Activated CD4-positive, alpha-beta T cell treated with anti-CD3 and anti-CD28 coated beads, Interleukin-2, amount 50 U/mL, for 24 hours (primary cell): ENCODE measurements at places on chromosomes 5 and 9.
A peak's percentile ranks its signal among the peaks of the same experiment; 100 is the strongest.

GRCh38 chr9:131478421-131478868 is 24.3 kb upstream of the POMT1 start:
- DNase-seq, result peak; percentile 39

DNA sequence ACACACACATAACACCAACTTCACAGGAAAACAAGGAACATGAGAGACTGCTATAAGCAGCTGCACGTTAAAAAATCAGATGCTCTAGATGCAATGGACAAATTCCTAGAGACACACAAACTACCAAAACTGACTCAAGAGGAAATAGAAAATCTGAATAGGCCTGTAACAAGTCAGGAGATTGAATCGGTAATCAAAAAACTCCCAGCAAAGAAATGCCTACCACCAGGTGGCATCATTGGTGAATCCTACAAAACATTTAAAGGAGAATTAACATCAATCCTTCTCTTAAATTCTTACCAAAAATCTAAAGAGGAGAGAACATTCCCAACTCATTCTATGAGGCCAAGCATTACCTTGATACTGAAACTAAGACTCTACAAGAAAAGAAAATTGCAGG is 54.9 kb downstream of the NDST1 start:
- no peak for DNase-seq

DNA sequence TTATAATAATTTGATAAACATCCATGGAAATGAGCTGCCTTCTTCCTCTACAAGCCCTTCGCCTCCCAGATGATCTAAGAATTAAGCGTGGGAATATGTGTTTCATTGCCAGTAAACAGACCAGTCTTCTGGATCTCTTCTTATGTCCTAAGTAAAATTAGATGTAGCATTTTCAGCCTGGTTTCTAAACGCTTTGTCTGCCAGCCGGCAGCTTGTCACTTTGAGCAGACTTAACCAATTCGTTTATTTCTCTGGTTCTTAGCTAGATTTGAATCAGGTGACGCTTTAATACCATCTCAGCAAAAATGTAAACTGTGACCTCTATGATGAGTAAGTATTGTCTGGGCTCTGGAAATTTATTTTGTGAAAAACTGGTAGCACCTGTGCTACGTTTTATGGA is 380.6 kb upstream of the NUDT12 start:
- DNase-seq, result no peak

DNA sequence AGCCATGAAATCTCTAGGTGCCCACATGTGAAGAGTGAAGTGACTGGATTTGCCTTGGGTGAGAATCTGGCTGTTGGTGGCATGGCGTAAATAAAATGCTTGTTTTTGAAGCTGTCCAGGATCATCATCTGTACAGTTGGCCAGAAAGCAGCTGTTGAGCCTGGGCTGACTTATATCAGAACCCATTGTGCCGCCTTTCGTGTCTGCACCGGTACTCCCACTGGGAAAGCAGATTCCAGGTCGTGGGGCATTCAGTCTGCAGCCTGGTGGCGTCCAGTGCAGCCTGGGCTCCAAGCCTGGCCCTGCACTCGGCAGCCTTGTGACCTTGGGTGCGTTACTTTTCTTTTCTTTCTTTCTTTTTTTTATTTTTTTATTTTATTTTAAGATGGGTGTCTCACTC is 27.8 kb downstream of the PRRC2B start:
- DNase-seq, result no peak

DNA sequence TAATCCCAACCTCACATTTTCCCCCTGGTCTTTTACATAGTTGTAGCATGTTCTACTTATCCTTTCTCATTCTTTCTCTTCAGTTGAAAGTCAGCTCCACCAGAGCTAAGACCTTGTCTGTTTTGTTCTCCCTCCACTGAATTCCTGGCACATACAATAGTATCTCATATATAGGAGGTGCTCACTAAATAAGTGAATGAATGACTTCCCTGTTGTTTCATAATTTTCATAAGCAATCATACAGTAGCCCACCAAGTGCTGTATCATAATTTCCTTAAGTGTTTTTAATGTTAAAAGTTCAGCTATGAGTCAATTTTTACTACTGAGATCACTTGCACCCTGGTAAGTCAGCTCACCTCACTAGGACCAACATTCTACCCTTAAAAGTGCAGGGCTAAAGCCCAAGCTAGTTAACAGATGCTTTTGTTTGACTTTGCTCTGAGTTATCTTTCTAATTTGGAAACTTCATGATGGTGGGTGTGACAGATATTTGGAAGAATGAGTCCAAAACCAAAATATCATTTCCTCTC is 27.6 kb downstream of the TMEM245 start:
- DNase-seq, result no peak

DNA sequence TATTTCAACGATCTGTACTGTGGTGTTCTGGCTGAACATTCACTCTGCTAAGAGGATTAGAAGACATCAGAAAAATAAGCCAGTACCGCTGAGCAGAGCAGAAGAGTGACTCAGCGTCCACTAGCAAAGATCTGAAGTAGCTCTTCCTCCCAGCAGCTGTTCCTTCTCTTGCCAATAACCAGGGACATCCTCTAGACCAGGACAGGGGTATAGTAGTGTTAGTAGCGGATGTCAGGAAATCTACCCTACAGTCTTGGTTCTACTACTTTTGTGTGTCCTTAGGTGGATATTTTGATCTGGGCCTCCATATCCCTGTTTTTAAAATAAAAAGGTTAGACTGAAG is 103.6 kb downstream of the TSSK1B start:
- DNase-seq, result no peak

GRCh38 chr9:123365287-123365880 is 9.4 kb downstream of the CRB2 start:
- no peak for DNase-seq

- no peak for DNase-seq
These were observed 115.9 kb downstream of the ACTBL2 start for GRCh38 chr5:57366744-57367143.

GRCh38 chr5:158644301-158644700 is 455.4 kb downstream of the EBF1 start:
- DNase-seq, result no peak

- DNase-seq, result no peak
These were observed 28.8 kb downstream of the CPLX2 start for GRCh38 chr5:175900157-175900556.

- no peak for DNase-seq
These were observed 536.5 kb upstream of the BRINP1 start for GRCh38 chr9:119905724-119906123.

DNA sequence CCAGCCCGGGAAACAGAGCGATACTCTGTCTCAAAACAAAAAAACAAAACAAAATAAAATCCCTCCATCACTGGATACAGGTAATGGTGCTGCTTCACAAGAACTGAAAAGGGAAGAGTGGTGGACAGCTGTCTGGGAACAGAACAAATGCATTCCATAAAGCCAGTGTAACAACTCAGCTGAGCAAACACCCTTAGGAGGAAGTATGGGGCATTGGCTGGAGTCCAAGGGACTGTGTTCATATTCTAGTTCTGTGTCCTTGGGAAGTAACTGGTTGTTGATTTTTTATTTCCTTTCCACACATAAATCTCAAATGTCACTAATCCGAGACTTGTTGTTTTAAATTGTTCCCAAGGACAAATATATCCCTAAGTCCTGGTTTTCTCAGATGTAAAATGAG is 38.3 kb downstream of the HTR1A start:
- no peak for DNase-seq

DNA sequence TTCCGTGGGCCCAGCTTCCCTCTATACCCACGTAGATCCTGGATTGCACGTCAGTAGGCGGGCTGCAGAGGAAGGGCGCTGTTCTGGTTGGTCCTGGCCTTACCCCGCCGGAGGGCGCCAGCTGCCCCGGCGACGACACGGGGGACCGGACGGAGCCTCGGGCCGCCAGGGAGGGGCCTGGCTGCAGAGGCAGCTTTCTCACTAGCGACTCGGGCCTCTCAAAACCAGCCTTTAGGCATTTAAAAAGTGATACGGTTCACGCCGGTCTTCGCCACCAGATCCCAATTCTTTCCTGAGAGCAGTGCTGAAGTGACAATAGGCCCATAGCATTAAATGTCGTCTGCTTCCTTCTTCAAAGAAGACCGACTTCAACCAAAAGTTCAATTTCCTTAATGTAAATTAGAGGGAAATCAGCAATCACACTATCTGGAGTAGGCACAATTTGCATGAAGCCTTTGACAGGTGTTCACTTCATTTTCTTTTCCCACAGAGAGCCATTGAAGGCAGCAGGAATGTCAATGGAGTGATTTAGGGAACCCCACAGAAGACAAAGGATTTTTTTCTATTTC is 17.6 kb upstream of the UBE2D2 start:
- peak; percentile 11 for DNase-seq

GRCh38 chr9:126283799-126284465 is 42.7 kb upstream of the MVB12B start:
- no peak for DNase-seq

DNA sequence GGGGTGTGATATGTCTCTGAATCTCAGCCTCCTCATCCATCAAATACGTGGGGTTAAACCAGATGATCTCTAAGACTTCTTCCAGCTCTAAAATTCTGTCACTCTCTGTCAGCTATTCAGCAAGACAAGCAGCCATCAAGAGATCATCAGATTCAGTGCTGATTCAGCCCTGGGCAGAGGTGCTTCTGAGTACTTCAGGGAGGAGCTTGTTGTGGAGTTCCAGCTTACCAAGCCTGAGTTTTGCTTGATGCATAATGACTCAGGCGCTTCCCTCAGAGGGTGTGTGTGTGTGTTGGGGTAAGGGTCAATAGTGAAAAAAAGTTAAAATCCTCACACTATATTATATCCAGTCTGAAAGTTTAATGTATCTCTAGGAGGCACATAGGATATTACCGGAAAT is 29.6 kb upstream of the TAF1L start:
- DNase-seq, result no peak

DNA sequence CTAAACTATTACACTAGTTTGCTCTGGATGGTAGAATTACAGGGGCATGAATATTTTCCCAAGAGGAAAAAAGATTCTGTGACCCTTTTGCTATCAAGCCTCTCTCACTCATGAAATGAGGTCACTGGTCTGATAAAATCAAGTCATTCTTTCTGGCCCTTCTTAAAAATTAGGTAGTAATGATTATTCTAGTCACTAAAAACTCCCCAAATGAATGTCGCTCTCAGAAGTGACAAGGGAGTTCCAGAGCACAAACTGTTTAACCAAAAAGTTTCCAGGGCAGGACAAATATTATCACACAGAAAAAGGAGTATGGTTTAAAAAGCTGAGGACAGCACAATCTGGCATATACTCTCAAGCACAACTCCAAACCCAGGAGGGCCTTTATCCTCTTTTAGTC is 12.5 kb downstream of the ERMP1 start:
- DNase-seq, result no peak

DNA sequence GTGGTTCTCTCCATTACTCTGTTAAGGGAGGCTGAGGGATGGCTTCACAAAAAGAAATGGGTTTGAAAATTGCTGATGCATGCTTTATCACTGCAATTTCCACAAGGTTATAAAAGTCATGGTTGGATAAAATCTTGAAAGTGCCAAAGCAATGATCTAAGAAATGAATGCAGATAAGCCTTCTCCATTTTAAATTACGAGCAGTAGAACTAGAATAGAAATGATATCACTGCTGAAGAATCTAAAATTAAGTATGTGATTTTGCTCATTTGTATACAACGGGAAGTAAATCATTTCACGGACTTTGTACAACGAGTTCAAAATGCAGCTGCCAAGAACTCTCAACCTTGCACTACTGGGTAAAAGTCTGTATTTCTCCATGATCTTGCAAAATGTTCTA is 299.0 kb downstream of the PRELID2 start:
- DNase-seq, result no peak

- DNase-seq, result no peak
These were observed at the start of gene ADGRD2 for GRCh38 chr9:124450241-124450924. TSS of gene ADGRD2 (plus strand) at chr9:124450451. CDS start at chr9:124451667, 1,216 bp downstream.

DNA sequence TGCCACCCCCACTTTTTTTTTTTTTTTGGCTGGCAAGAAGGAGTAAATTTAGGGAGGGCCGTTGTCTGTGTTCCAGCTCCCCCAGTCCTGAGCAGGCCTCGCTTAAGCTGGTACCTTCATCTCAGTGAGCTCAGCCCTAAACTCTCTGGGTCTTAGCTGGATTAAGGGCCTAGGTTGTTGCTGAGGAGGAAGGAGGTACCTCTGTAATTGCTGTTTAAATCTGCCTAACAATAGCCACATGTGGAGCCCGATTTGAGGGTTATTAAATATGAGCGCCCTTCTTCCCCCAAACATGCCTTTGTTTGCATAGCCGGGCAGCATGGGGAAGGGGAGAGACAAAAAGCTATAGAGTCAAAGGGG is 179.0 kb upstream of the PITX1 start:
- no peak for DNase-seq

DNA sequence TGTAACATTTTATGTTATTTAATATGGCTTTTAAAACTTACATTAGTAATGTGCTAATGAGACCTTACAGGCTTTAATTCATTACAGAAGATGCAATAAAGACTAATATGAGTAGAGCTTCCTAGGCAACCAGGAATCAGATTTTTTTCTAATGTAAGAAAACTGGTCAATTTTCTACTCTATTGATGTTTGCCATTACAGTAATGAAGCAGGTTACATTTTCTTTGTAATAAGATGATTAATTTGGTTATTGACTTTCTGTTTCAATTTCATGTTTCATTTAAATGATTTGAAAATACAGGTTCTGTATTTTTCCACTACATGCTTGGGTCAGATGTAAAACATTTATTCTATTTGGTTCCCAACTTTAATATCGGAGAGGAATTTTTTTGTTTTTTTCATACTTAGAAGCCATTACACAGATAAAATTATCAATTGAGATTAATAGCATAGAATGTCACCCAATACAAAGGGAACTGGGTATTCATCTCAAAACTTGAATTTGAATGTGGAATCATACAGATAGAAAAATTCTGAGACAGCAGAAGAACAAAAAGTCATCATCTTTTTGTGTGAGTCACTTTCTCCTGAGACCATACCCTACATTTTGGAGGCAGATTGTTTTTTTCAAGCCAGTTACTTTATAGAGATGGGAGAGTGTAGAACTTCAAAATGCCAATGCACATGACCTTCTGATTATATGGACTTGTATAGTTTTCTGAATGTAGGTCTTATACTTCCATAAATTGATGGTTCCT is 133.6 kb upstream of the HMHB1 start:
- no peak for DNase-seq
